CD4-positive, alpha-beta T cell treated with Interleukin-10 for 1 hour (primary cell): ENCODE measurements at places on chromosomes 3 and 15.

DNA sequence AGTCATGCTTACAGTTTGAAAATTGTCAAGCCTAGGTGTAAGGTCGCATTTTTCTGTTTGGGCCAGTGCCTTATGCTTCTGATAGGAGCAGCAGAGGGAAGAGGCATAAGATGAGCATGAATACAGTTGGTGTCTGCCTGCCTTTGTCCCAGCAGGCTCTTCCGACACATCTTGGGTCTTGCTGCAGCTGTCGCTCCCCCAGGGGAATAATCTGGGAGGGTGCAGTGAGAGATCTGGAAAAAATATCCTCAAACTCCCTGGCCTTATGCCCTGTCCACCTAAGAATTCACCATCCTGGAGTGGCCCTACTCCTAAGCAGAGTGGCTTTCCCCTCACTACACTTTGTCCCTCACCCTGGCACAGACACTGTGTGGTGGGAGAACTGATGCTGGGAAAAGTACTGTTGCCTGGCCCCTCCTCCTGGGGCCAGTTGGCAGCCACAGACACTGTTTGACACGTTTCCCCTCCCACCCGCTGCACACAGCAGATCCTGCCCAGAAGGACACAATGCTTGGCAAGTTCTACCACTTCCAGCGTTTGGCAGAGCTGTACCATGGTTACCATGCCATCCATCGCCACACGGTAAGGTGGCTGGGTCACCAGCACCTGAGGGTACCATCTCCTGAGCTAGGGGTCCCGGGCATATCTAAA, 21.1 kb upstream of the RHO start:
- DNase-seq: no peak

- no peak for DNase-seq
These were observed 183.1 kb upstream of the KCNMB2 start for GRCh38 chr3:178353006-178353694.

DNA sequence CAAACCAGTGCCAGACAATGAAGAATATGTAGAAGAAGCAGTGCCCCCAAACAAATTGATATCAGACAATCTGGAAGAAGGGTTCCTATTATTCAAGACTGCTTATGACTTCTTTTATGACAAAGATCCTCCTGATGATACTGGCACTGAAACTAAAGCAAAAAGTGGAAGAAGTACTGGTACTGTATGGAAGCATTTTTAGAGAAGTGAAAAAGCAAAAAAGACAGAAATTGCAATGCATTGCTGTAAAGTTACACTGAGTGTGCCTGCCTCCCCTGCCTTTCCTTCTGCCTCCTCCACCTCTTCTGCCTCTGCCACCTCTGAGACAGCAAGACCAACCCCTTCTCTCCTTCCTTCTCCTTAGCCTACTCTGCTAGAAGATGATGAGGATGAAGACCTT, 167.6 kb downstream of the PLCL2 start:
- DNase-seq: no peak

GRCh38 chr15:56813995-56814394, 80.7 kb upstream of the ZNF280D start:
- DNase-seq: no peak

DNA sequence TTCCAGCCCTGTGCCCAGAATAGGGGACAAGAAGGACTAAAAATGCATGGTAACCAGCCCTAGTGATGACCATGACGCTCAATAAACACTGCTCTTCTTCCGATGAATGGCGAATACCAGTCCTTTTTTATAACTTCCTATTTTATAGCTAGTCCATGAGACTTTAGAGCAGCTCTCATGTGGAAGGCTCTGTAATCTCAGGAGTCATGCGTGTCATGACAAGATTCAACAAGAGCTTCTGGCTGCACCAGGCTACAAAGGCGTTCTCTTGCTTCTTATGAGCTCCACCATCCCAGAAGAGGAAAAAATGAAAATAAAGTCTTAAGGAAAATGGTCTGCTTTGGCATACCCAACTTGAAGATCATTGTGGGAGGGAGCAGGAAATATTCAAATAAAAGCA, 141.0 kb downstream of the TMCO5A start:
- DNase-seq: no peak

DNA sequence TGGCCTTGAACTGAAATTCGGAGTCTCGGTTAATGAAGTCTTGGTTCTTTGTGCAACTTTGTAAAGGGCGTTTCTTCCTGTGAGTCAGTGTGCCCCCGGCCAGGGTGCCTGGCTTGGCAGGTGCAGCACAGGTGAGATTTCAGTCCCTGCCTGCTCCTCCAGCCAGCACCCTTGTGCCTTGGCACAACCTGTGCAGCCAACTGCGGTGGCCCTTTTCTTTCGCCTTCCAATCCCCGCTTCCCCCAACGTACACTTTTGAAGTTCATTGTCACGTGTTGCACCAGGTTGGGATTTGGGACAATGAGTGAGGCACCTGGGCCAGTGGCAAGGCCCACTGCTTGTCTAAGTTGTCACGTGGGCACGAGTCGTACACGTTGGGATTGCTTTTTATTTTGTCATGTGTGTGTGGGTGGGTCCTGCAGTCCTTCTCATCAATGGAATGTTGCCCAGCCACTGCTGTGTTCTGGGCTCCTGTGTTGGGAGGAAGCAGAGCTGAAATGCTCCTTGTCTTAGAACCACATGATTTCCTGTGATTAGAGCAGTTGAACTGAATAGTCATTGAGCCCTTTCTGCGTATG, 242.9 kb upstream of the BHLHE40 start:
- DNase-seq: no peak

DNA sequence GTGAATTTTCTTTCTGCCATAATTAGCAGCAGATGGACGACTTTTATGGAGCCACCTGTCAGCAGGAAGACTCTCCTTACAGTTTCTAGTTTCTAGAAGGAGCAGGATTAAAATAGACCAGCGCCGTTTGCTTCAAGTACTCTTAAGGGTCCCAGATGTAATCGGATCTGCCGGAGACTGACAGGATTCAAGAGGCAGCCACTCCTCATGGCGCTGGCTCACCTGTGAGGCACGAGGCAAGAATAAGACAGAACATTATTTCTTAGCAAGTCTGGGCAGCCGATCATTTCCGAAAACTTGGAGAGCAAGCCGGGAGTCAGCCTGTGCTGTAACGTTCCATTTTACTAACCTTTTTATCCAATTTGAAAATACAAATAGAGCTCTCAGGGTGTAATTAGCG, 410.4 kb upstream of the RORA start:
- DNase-seq: no peak

GRCh38 chr3:67401921-67402320, 252.5 kb downstream of the SUCLG2 start:
- DNase-seq: no peak

GRCh38 chr3:197242784-197243432, 55.5 kb downstream of the DLG1 start:
- no peak for DNase-seq

DNA sequence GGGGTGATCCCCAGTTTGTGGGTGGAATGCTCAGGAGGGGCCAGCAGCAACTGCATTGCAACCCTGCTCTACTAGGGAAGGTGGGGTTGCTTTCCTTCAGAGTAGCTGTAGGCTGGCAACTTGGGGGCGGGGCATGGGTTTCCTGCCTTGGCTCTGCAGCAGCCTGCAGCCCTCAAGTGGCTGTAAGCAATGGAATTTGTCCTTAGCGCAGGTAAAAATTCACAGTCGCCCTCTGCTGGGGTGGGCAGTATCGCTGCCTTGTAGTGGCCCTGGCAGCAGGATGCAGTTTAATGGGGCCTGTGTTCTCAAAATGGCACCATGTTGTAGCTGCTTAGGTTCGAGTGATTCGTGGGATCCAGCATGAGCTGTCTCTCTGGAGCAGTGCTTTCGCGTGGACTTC, 29.8 kb downstream of the STT3B start:
- DNase-seq: peak; percentile 20

DNA sequence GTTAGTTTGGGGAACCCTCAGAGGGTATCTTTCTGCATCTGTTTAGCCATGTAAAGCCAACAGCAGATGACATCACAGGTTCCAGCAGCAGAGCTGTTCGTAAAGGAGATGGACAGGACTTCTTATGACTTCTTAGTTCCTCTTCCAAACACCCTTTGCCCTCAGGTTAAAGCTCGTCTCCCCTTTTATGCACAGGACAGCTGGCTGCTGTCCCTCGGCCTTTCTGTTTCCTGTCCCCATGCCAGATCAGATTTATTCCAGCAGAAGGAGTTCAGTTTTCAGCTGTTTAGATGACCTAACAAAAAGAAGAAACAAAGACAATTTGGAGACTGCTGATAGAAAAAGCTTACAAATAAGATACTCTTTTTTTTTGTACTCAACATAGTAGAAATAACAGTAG, 45.1 kb downstream of the SEC22A start:
- no peak for DNase-seq

DNA sequence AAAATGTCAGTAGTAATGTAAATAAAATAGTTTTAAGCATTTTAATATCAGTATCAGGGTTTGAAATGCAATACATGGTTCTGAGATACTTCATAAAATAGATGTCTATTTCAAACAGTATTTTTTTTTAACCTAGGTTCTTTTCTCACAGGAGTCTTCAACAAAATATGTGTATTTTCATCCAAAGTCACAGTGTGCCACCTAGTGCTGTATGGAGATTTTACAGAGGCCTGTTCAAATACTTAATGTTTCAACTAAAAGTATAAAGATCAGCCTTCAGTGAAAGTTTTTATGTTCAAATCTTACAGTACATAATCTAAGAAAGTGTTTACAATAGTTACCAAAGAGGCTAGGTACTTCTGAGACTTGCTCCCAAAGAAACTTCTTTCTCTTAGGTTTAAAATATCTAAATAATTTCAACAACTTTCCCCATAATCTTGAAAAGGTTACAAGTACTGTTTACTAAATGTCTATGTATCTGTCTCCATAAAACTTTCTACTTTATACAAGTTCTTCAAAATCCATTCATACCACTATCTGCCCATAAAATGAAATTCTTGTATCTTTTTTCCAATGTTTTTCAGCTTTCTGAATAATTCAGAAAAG, 38.3 kb downstream of the SCAPER start:
- peak; percentile 6 for DNase-seq

- no peak for DNase-seq
These were observed 8.4 kb downstream of the CDAN1 start for GRCh38 chr15:42728560-42728959.

DNA sequence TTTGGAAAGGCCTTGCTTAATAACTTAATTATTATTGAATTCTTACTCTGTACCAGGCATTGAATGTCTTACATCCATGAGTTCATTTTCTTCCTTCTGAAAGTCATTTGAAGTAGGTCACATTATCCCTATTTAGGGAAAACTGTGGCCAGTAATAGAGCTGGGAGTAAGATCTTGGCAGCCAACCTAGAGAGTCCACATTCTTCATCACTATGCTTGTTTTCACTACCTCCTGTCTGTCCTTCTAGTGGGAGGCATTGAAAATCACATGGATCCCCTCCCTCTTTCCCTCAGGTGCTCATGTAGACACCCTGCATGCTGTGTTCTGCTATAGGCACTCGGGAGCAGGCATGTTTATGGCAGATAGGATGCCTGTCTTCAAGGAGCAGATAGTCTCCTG, 154.9 kb downstream of the EBLN2 start:
- no peak for DNase-seq

DNA sequence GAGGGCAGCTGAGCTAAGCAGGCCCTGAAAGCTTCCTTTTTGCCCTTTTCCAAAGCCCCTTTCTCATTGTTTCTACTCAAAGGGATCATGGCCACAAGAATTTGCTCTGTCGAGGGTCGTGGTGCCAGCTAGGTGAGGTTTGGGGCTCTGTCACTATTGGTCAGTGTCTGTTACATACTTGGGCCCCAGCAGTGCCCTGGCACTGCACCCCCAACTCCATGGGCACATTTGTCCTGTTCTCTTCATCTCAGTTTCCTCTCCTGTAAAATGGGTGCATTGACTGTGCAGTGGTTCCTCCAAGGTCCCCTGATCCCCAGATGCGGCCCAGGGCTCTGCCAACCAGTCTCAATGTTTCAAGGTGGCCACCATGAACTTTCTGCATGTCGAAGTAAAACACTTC, 62.1 kb downstream of the SLC6A6 start:
- no peak for DNase-seq

GRCh38 chr15:100041127-100041828, 300.5 kb downstream of the ADAMTS17 start:
- no peak for DNase-seq

- DNase-seq: no peak
These were observed 7.9 kb downstream of the DGKG start for GRCh38 chr3:186354100-186354499.

DNA sequence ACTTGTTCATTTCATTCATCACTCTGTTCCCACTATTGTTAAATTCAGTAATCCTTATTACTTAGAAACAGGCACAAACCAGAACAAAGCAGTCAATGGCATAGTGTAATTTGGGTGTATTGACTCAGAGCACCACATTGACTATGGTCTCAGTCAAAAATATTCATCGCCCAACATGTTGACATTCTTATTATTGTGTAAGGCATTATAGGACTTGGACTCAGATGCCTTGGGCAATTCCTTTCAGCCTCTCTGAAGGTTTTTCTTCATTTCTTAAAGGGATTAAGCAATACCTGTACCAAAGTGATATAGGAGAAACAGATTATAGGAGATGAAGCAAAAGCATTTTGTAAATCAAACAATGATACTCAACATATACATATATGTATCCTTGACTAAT, 114.7 kb upstream of the BHLHE40 start:
- no peak for DNase-seq

DNA sequence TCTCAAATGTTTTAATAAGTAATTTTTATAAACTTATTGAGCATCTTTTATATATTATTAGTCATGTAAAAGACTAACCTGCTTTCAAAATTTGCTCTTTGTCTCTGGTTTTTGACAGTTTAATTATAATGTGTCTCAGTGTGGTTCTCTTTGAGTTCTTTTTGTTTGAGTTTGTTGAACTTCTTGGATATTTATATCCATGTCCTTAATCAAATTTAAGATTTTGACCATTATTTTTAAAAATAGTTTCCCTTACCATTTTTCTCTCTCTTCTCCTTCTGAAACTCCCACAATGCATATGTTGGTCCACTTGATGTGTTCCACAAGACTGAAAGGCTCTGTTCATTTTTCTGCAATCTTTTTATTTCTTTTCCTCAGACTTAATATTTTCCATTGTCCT, 366.1 kb upstream of the GOLIM4 start:
- no peak for DNase-seq

GRCh38 chr15:40069178-40070165, 30.5 kb upstream of the SRP14 start:
- DNase-seq: no peak

DNA sequence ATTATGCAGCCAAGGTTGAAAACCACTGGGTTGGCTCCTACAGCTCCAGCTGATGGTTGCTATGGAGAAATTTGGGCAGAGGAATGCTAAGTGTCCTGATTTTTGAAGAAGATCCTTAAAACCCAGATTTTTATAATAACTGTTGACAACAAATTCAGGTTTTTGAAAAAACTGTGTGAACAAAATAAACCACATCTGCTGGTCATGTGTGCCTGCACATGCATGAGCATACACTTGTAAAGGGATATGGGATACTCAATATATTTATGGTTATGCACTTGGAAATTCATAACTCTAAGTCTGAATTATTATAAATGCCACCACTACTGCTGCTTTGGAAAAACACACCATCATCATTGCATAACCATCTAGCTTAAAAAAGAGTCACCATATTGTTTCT, 133.7 kb downstream of the THRB start:
- DNase-seq: no peak

DNA sequence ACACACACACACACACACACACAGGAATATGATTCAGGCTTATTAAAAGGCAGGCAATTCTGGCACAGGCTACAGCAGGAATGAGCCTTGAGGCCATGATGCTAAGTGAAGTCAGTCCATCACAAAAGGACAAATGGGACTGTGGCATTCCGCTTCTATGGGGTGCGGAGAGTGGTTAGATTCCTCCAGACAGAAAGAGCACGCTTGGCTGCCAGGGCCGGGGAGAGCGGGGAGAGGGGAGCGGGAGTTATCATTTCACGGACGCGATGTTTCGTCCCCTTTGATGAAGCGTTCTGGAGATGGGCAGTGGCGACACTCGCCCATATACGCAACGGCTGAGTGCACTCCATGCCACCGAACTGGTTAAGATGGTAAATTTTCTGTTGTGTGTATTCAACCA, 58.5 kb upstream of the FAM174B start:
- no peak for DNase-seq
